Nucleus accumbens (tissue), 56 donors: ENCODE measurements at places on chromosomes 13 and 19.

DNA sequence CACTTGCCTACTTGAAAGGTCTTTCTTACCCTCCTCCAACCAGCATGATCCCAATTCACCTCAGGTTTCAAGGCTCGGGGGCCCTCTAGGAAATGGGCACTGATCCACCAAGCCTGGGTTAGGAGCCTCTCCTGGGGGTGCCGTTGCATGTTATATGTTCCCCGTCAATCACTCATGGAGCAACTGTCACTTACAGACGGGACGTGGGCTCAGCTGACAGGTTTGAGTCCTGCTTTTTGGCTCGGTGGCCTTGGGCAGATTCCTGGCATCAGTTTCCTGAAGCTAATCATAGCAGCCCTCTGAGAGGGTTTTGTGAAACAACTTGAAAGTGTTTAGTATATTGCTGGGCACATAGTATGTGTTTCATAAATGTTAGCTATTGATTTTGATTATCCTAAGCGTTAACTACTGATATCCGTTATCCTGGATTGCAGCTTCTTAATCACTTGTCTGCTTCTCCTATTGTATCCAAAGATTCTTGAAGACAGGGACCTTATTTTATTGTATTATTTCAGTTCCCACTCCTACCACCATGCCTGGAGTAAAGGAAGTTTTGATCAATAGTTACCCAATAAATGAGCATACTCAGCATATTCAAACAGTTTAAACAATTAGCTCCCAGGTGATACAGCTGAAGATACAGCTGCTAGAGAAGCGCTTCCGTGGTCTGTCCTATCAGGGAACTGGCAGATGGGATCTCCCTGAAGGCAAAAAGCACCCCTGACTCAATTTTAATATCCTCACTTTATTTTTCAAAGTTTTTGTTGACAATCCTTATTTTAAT is 57.9 kb downstream of the RFC3 start:
- no peak for DNase-seq

GRCh38 chr19:45499196-45500180 is 1.2 kb downstream of the PPM1N start:
- no peak for DNase-seq

GRCh38 chr13:113452466-113452865 is 822 bp downstream of the ADPRHL1 start:
- DNase-seq: no peak

GRCh38 chr19:43777163-43777695 is 3.5 kb downstream of the KCNN4 start:
- no peak for DNase-seq

GRCh38 chr19:55493052-55493644 is 4.9 kb downstream of the SSC5D start:
- DNase-seq: no peak

DNA sequence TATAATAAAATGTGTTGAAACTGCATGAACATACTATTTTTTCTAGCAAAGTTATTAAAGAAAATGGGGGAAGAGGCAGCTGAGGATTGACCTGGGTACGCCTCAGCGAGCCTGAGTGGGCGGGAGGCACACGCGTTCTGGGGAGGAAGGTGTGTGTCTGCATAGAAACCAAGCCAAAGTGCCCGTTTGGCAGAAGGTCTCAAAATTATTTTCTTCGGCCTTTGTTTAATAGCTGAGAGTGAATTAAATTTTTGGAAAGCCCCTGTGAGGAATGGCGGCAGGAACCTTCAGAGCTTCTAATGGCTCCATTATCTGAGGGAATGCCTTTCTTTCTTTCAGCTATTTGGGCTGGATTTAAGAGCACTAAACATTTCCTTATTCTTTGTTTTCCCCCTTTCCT is 5.2 kb downstream of the ZIC2 start:
- DNase-seq: no peak

DNA sequence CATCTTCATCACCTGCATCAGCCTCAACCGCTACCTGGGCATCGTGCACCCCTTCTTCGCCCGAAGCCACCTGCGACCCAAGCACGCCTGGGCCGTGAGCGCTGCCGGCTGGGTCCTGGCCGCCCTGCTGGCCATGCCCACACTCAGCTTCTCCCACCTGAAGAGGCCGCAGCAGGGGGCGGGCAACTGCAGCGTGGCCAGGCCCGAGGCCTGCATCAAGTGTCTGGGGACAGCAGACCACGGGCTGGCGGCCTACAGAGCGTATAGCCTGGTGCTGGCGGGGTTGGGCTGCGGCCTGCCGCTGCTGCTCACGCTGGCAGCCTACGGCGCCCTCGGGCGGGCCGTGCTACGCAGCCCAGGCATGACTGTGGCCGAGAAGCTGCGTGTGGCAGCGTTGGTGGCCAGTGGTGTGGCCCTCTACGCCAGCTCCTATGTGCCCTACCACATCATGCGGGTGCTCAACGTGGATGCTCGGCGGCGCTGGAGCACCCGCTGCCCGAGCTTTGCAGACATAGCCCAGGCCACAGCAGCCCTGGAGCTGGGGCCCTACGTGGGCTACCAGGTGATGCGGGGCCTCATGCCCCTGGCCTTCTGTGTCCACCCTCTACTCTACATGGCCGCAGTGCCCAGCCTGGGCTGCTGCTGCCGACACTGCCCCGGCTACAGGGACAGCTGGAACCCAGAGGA is 2.6 kb downstream of the P2RY11 start:
- no peak for DNase-seq

DNA sequence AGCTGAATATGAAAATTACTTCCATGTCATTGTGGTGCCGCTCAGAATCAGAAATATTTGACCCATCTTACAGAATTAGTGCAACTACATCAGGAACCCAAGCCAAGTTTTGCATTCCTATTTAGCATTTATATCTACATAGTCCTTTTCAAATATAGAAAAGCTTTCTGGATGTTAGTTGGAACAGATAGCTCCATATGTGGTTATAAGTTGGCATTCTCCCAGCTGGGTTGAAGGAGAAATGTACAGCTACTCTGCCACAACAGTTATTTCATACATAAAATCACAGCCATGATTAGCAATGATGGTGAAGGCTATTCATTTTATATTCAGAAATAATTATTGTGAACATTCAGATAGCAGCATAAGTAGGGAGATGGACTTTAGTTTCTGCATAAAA is 28.2 kb downstream of the HPN start:
- DNase-seq: no peak
